ENCODE measurements at places on chromosomes 5 and 9.

DNA sequence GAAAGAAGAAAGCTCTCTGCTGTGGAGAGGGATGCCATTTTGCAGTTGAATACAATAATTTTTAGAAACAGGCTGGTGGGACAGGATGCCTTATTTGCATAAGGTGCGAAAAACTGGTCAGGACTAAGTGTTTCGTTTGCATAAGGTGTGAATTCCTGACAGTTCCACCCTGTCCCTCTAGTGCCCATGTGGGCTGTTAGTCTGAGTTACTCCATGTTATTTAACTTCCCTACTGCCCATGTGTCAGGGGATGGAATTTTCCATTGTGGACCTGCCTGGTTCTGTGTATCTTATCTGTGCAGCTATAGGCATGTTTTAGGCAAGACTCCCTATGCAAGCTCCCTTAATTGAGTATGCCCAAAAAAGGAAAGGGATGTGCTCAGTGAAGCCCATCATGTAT, 35.3 kb upstream of the NFIL3 start:
- no peak for DNase-seq

DNA sequence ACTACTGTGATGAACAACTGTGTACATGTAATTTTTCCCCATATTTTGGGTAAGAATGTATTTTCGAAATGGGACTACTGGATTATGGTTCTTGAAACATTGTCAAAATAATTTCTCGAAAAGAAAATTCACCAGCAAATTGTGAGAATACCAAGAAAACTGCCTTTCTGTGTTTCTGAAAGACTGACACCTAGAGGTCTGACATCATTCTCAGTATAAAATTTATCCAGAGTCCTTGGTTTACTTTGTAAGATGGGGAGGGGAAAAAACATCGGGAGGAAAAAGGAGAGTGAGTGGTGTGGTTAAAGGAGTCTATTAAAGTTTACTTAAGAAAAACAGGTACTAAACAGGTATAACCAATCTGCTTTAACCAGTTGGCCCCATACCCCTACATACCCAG, 149.2 kb downstream of the CEP120 start:
- DNase-seq: no peak

DNA sequence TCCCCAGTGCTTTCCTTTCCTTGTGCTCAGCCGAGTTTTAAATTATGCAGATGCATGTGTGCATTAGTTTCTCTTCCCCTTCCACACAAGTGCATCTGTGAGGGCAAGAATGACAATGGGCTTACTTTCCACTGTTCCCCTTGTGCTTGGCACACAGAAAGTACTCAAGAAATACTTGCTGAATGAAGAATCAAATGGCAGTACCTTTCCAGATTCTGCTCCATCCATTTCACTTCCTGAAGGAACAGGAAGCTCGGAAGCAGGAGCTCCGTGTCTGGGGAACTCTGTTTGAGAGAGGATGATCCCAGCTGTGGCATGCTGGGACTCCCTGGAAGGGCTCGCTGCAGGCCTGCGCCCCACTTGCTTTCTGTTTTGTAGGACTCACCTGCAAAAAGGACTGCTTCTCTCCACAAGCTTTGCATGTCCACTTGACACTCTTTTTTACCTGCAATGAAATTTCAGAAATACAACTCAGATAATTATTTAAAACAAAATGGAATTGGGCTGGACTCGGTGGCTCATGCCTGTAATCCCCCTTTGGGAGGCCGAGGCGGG, 5.5 kb downstream of the MRNIP start:
- DNase-seq: peak; percentile 72

DNA sequence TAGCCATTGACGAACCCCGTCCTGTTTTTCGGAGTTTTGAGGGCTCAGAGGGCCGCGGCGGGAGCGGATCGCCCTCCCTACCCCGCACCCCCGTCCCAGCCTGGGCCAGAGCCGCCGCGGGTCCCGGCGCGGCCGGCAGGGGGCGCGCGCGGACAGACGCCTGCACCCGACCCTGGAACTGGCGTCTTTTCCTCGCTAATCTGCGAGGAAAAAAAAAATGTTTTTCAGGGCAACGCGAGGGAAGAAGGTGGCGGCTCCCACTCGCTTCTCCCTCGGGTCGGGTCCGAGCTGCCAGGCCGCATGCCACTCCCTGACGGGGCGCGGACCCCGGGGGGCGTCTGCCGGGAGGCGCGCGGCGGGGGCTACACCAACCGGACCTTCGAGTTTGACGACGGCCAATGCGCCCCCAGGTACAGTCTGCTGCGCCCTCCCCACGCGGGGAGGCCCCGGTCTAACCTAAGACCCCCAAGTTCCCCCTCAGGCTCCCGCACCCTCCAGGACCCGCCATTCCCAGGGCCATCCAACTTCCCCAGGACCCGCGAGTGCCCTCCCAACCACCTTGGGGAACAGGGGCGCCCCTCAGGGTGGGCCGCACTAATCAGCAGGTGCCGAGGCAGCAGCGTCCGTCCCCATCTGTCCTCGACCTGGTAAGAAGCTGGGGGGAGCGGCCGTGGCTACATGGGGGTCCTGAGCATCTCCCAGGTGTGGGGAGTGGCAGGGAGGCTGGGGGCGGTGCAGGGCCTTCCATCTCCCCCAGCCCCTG, at the start of gene KCNT1:
TSS of gene KCNT1 (plus strand) at position 227 of the 763 bp plus-strand sequence. CDS start at position 301, 74 bp downstream.
- DNase-seq: peak; percentile 60

DNA sequence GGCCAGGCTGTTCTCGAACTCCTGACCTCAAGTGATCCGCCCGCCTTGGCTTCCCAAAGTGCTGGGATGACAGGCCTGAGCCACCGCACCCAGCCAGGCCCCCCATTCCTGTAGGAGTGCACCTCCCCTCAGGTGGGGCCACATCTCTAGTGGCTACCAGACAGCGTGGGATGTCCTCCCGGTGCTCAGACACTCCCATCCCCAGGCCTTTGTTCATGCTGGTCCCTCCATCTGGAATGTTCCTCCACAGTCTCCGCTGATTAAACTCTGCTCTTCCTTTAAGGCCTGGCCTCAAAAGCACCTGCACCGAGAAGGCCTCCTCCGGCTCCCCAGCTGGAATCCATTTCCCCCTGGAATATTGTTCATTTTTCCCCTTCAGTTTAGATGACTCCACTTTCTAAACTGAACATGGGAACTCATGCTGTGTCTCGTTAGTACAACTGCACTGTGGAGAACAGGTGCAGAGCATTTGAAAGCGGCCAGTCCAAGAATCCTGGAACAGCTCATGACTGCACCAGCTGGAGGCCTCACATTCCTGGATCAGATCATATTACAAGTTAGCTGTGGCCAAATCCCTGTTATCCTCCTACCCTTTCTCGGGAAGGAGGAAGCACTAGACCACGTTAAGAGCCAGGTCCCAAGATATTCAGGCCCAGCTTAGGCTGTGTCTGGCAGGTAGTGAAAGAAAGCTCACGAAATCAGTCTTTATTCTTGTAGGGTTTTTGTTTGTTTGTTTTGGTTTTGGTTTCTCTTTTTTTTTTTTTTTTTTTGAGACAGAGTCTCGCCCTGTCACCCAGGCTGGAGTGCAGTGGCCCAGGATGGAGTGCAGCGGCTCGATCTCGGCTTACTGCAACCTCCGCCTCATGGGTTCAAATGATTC, 10.8 kb upstream of the PRRC2B start:
- DNase-seq: no peak

- no peak for DNase-seq
Observed at GRCh38 chr9:20880271-20880670, 151.2 kb downstream of the HACD4 start.

DNA sequence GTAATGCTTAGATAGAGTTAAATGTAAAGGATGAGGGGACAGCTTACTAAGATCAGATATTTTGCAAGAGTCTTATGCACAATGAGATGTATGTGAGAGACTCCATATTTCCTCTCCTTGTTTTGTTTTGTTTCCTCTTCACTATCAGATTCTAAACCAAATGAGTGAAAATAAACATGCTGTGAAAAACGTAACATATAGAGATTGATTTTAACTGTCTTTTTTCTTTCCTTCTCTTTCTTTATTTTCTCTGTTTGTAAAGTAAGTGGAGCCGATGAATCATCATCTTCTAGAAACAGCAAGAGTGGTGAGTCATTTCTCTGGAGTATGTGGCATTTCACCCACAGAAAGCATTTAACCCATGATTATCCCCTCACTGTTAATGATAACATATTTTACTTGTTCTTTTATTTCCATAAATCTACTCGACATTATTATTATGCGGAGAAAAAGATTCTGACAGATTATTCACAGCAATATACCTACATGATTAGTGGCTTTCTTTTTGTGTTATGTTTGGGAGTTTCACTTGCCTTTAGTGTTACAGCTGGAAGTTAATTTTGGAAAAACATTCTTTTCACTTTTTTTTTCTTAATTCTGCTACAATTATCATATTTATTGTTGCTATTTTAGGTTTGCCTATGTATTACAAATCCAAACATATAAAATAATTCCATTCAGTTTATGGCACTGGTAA, 2.1 kb upstream of the ANXA1 start:
- DNase-seq: peak; percentile 40

DNA sequence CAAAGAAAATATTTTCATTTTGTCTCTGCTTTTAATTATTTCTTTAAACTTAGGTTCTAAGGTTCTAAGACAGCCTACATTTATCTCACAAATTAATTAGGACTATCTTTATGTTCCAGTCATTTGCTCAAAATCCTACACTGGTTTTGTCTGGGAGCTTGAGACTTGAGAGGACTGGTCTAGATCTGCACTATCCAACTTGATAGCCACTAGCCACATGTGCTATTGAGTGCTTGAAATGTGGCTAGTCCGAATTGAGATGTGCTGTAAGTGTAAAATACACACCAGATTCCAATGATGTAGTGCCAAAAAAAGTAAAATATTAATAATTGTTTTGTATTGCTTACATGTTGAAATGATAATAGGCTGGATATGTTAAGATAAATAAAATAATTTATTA, 7.2 kb downstream of the CDC37L1 start:
- no peak for DNase-seq

GRCh38 chr9:84819491-84819991, 150.0 kb downstream of the NTRK2 start:
- DNase-seq: no peak

GRCh38 chr5:82396396-82396795, 118.2 kb upstream of the RPS23 start:
- DNase-seq: no peak

- DNase-seq: no peak
Observed at GRCh38 chr5:138065102-138065501, 18.7 kb upstream of the WNT8A start.

DNA sequence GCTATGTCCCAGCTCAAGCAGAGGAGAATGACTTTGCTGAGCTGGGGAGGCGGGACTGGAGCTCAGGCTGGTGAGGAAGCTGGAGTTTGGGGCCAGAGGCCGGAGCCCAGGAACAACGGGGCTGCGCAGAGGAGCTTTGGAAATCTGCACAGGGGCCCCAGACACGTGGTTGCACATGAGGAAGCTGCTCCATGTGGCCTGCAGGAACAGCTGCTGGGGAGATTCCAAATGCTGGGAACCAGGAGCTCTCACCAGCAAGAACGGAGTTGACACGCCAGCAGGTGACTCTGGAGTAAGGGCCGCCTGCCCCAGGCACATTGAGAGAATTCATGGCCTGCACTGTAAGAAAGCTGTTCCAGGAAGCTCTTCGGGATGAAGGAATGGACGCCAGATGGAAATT, 91.0 kb downstream of the OLFM1 start:
- DNase-seq: no peak

GRCh38 chr5:98933445-98934072, 4.8 kb upstream of the CHD1 start:
- DNase-seq: peak; percentile 89

- DNase-seq: peak; percentile 5
Observed at GRCh38 chr5:72166070-72166979, 59.0 kb downstream of the MAP1B start.

DNA sequence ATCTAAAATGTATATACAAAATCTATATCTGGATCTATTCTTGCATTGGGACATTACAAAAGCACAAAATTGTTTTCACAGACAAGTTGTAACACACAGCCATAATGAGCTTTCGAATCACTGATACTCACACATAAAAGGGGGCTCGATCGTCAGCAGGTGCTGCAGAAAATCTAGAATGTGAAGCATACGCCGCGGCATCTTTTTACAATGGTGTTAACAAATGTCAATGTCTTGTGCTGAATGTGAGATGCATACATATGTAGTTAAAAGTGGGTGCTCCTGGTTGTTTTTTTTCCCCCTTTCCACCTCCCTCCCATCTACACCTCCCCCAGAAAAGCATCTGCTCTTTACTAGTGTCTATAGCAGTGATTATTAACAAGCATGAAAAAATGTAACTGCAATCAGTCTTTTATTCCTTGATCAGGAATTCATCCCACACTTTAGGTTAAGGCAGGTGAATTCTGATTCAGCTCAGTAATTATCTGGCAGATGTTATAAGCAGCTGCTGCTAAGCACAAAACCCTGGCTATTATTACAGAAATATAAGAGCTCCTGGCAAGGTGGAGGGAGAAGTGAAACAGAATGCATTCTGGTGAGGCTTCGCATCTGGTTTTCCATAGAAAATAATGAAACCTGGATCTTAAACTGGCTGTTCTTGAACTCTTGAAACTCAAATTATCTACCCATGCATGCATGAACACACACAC, 114.1 kb downstream of the MPDZ start:
- no peak for DNase-seq

- no peak for DNase-seq
Observed at GRCh38 chr5:103598997-103599566, 36.5 kb upstream of the NUDT12 start.

DNA sequence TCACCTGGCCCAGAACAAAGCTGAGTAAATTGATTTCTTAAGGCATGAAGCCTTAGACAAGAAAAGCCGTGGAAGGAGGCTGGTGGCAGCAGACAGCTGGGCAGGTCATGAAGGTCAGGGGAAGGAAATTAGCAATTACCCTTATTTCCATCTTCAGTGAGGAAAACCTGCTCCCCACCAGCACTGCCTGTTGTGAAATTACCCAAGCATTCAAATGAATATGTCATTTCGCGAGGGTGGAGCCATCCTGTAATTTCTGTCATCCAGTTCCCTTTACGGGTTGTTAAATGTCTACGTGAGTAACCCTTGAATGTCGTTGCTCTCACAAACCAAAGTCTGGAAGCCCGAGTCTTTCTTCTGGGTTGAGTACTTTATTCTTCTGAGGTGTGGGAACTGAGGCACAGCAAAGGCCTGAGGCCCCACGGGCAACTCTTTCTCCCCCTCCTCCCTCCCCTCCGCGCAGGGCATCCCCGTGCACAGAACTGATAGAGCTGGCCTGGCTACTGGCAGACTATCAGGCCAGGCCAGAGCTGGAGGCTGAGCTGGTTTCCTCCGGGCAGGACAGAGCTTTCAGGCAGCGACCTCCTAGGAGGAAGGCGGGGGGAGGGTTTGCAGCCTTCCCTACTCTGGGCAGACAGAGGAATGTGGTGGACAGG, 22.0 kb upstream of the AK3 start:
- peak; percentile 83 for DNase-seq

- DNase-seq: peak; percentile 56
Observed at GRCh38 chr9:134895908-134896833, 15.6 kb downstream of the FCN2 start.

DNA sequence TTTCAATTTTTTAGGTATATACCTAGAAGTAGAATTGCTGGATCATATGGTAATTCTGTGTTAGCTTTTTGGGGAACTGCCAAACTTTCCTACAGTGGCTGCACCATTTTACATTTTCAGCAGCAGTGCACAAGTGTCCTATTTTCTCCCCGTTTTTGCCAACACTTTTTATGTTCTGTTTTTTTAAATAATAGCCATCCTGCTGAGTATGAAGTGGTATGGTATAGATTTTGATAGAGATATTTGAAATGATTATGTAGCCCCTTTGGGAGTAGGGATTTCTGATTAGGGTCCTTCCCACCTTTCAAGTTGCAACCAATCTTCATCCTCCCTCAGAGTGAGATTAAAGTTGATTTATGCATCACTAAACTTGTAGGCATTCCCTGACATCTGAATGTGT, 76.5 kb downstream of the ARHGEF28 start:
- DNase-seq: no peak

Measured in suppressor macrophage (primary cell).